Fibroblast of skin of scalp (primary cell): ENCODE measurements at places on chromosomes 7 and 10.
A peak's percentile ranks its signal among the peaks of the same experiment; 100 is the strongest.

GRCh38 chr10:14683256-14683655, 91.4 kb downstream of the FAM107B start:
- no peak for DNase-seq

GRCh38 chr7:70812511-70812910, 319.4 kb upstream of the GALNT17 start:
- peak; percentile 12 for DNase-seq

- no peak for DNase-seq
These were observed 20.1 kb downstream of the MGAM2 start for GRCh38 chr7:142131439-142132185.

- DNase-seq = no peak
These were observed 116.2 kb downstream of the JAZF1 start for GRCh38 chr7:28064437-28064836.

- DNase-seq = no peak
These were observed 46.9 kb downstream of the GRID1 start for GRCh38 chr10:86319676-86320075.

- DNase-seq = no peak
These were observed 295.7 kb upstream of the GALNT17 start for GRCh38 chr7:70836279-70836678.

DNA sequence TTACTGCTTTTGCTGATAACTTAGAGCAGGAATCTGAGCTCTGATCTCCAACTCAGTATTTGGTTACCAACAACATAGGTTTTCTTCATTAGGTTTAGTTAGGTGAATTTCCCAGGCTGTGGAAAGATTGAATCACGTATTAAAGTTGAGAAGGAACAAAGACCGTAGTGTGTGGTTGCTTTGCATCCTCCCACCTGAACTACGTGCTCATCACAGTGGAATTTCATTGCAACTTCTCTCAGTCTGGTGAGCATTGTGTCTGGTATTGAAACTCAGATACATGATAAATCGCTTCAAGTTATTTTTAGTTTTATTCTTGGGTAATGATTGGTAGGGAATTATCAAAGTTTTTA, 139.4 kb upstream of the AKR1E2 start:
- peak; percentile 40 for DNase-seq

DNA sequence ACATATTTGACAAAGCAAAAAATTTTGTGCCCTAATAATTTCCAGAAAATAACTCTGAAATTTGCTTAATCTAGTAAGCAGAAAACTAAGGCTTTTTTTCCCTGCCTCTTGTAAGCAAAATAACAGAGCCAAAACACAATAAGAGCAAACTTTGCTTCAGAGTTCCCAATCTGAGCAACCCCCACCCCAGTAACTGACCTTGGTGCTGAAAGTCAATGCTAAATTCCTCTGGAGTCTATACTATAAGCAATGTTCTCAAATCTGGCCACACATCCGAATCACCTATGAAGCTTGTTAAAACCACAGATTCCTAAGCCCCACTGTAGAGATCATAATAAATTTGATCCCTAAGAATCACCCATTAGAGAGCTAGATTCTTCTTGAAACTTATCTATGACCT, 150.5 kb downstream of the ELAPOR2 start:
- DNase-seq = peak; percentile 36

DNA sequence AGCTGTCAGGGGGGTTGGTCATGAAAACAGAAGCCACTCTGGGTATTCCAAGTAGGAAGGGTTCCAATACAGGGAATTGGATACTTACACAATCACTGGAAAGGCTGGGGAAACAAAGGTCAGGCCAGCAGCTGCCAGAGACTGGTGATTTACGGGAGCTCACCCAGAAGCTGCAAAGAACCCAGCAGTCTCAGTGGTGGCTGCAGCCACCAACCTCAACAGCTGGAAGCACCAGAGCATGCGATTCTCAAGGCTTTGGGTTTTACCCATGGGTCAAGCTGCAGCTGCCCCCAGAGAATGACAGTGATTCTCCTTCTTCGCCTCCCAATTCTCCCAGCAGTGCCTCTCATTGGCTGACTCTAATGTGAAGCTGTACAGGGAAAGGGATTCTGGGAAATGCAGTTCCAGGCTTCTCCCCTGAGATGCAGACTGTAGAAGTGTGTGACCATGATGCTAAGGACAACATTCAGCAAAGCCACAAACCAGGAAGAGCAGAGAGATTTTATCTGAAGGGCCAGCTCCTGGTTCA, 107.2 kb upstream of the TCF7L2 start:
- peak; percentile 6 for DNase-seq

GRCh38 chr7:7696458-7697119, 21.8 kb downstream of the RPA3 start:
- DNase-seq = peak; percentile 25

GRCh38 chr7:128938544-128939074, 882 bp downstream of the IRF5 start:
- no peak for DNase-seq

GRCh38 chr10:124983321-124983720, 41.4 kb downstream of the ZRANB1 start:
- DNase-seq = no peak

- no peak for DNase-seq
These were observed 33.5 kb downstream of the FGFBP3 start for GRCh38 chr10:91875779-91876178.

- no peak for DNase-seq
These were observed 76.0 kb upstream of the DNAAF5 start for GRCh38 chr7:650339-651031.

DNA sequence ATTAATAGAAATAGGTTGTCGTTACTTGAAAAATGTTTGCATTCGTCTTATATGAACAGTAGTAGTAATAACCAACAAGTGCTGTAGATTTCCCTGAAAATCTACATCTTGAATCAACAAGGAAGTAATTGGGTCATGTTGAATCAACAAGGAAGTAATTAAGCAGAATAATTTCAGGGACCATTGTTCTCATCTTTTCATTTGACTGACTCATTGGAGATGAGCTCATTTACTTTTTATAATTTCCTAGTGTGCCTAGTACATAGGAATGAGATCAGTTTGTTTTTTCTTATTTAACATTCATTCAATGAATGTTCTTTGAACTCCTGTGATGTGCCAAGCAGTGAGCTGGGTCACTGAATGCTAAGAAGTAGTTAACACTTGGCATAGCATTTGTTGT, 8.2 kb downstream of the CLDN12 start:
- no peak for DNase-seq

DNA sequence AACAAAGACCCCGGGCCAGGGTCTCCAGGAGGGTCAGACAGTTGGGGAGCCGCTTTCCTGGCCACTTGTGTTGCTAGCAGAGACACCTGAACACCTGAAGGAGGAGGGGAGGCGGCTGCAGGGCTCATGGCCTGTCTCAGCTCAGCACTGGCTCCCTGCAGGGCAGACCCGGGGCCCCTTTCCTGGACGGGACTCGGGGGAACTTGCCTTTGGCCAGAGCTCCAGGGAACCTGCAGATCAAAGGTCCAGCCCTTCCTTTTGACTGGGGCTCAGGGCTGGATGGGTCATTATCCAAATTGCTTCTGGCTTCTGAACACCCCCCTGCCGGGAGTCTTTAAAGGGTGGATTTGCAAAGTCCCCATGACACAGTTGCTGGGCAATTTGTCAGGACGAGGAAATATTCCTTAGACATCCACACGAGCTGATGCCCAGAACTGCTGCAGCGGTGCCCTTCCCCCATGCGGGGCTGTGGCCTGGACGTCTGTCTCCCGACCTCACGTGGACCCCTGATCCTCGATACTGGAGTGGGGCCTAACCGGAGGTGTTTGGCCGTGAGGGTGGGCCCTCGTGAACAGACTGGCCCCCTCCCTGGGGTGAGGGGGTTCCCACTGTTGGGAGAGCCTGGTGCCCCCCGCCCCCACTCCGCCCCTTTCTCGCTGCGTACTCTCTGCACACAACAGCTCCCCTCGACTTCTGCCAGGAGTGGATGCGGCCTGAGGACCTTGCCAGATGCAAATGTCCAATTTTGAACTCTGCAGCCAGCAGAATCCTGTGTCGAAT, 194.3 kb downstream of the ELFN1 start:
- no peak for DNase-seq

DNA sequence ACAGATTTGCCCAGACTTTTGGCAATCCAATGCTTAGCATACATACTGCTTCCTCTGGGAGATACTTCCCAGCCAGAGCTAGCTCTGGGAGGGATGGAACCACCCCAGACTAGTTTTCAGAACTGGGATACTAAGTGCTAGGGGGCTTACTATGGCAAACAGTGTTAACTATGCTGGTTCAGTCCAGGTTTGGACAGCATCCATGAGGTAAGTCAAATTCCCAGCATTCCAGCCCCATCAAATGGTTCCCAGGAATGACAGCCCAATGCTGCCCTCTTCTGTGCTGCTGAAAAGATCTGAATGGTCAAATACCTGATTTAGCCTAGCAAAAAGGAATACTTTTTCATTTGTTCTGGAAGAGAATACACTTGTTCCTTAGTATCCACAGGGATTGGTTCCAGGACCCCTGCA, 141.7 kb upstream of the CCDC6 start:
- peak; percentile 59 for DNase-seq
